ENCODE measurements at places on chromosomes 4 and X.

DNA sequence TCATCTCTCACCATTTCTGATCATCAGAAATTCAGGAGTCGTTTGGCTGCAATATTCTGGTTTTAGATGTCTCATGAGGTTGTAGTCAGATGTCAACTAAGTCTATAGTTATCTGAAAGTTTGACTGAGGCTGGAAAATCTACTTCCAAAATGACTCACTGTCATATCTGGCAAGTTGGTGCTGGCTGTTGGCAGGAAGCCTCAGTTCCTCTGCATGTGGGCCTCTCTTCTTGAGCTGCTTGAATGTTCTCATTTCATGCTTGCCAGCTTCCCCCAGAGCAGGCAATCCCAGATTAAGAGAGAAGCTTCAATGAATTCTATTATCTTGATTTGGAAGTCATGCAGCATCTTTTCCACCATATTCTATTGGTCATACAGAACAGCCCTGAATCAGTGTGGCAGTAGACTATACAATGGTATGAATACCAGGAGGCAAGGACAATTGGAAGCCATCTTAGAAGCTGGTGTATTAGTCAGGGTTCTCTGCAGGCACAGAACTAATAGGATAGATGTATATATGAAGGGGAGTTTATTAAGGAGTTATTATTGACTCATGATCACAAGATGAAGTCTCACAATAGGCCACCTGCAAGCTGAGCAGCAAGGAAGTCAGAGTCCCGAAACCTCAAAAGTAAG is 46.8 kb upstream of the ELF2 start:
- no peak for DNase-seq

- DNase-seq: no peak
Measured at GRCh38 chr4:28225050-28225449, 1364.4 kb downstream of the STIM2 start.

DNA sequence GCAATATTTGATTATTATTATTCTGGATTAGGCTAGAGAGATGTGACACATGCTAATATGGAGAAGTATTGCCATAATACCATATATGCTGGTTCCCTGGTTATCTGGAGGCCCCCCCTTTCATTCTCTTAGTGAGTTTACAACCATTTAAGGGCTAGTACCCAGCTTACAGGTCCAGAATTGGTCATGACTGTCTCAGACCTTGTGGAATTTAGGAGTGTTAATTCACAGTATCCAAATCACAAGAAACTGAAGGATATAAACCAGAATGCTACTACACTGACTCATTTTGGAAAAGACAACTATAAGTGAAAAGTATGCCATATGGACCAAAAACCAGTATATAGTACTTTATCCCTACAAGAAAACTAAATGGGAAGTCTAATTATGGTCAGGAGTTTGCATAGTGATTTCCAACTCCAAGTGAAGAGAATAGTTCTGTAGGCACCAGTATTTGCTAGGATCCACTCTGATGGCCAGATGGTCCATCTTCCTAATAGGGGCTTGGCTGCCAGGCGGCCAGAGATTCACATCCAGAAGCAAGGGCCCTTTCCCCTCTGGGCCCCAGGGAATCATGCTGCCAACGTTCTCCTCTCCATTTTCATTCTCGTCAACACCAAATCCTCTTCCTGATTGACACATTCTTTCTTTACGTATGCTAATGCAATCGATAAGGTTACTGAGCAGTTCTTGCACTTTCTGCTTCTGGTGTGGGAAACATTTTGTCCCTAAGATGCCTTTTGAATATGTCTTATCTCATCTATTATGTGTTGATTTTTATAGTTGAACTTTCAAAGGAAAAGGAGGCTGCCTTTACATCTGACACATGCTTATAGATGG is 123.6 kb downstream of the SHROOM3 start:
- no peak for DNase-seq

- DNase-seq: no peak
Measured at GRCh38 chrX:56505866-56506265, 57.6 kb upstream of the UBQLN2 start.

GRCh38 chrX:134691453-134691852 is 33.2 kb upstream of the PLAC1 start:
- DNase-seq: no peak

Measured in naive thymus-derived CD8-positive, alpha-beta T cell (primary cell).